Forelimb muscle (tissue), 1 donor: ENCODE measurements at places on chromosomes 7 and 10. TPM values are rescaled to one million over a fixed set of nuclear protein-coding genes. Genes with fewer than 3 reads are reported as not detected.

DNA2 gene
- polyA plus RNA-seq = 5.5 TPM

TBXAS1 gene
- 2.8 TPM for polyA plus RNA-seq

DNA sequence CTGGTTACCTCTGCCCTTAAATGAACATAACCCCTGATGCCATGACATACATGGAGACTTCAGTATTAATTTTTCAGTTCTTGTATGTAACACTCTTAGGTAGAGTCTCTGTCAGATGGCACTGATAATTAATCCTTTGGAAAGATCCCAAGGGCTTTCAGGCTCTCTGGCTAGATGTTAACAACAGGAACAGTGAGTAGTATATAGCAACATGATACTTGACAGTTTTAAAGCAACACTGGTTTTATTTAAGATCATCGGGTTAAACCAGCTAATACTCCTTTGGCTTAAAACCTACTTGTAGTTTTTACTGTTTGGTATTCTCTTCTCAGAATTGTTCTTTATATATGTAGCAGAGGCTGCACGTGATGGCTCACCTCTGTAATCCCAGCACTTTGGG is 27.3 kb downstream of the AHCYL2 start:
- DNase-seq = no peak

DNA sequence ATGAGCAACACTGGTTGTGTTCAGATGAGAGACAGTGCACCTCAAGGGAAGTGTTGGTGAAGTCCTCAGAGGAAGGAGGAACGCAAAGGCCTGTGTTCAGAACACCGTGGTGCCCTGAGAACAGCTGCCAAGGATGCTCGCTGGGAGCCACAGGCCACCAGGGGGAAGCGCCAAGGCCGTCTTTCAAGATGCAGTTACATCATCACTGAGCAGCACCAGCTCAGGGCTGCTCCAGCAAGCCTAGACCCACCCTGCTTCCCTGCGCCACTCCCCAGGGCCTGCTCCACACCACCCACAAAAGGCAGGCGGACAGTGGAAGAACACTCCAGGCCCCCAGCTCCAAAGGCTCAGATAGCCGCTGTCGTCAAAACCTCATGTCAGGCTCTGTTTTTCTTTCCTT is 378.8 kb downstream of the DPP6 start:
- no peak for DNase-seq

DNA sequence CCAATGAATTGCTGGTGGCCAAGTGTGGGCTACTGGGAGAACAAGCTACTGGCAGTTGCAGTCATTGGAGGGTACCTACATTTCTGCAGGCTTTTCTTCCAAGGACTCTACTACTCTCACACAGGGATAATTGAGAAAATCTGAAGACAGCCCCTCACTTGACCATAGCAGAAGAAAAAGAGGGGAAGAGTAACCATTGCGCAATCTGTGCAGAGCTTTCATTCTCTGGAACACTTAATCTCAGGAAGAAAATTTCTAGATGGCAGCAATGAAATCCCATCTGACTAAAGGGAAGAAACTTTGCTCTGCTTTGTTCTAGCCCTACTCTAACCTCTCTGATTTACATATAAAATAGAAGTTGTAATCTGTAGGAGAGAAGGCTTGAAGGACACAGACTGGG is 1239.6 kb upstream of the SORCS1 start:
- no peak for DNase-seq

GRCh38 chr7:134184767-134185166 is 57.6 kb downstream of the LRGUK start:
- no peak for DNase-seq

- no peak for DNase-seq
These were observed 23.0 kb upstream of the PCBD1 start for GRCh38 chr10:70911386-70911785.

GRCh38 chr10:98608411-98608810 is 161.7 kb upstream of the HPS1 start:
- no peak for DNase-seq

OGDHL gene
- 0.66 TPM for polyA plus RNA-seq

- no peak for DNase-seq
These were observed 59.4 kb upstream of the CDK1 start for GRCh38 chr10:60718886-60719285.

LUC7L2 gene
- 64.6 TPM for polyA plus RNA-seq
